ENCODE measurements at places on chromosomes 7 and 10. TPM values are rescaled to one million over a fixed set of nuclear protein-coding genes. Genes with fewer than 3 reads are reported as not detected.

LRRTM3 gene
- not detected for total RNA-seq

TMEM72 gene
- not detected for total RNA-seq

GRCh38 chr7:68559518-68559917 is 1038.8 kb upstream of the AUTS2 start:
- no peak for DNase-seq

DNA sequence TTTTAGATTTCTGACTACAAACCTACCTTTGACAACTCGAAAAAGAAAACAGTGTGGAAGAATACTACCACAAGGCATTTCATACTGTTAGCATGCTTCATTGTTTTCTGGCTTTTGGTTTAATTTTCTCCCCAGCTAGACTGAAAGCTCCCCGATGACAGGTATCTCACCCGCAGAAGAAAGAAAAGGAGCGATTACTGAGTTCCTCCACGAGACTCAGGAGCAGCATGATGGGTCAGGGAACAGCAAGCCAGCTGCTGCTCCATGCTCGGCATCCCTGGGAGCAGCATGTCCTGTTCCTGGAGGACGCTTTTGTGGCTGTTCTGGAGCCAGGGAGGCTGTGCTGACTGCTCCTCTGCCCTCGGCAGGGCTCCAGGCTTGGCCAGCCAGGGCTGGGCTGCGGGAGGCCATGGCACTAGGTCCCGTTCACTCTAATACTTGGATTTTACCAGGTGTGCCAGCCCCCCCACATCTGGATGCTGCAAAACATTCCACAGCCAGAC is 133.4 kb downstream of the PRKAG2 start:
- DNase-seq: no peak

- peak; percentile 13 for DNase-seq
These were observed 112.9 kb upstream of the SP4 start for GRCh38 chr7:21314954-21315353.

- DNase-seq: peak; percentile 77
These were observed 77.8 kb downstream of the ATAD1 start for GRCh38 chr10:87740254-87740655.

DNA sequence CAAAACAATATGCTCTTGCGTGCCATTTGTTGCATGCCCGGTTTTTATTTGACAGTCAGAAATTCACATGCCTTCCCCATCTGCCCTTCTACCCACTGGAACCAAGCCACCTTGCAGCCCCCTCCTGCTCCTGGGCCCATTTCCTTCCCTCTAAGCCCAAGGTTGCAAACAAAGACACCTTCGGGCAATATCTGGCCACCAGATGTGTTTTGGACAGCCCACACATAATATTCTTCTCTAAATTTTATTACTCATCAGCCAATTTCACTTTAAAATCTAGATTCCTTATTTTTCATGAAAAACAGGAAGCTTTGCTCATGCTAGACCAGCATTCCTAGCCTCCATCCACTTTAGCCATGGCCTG is 18.2 kb upstream of the C10orf105 start:
- DNase-seq: no peak

GRCh38 chr10:101137271-101137670 is 6.2 kb downstream of the TLX1 start:
- no peak for DNase-seq

- no peak for DNase-seq
These were observed 905.5 kb downstream of the CNTNAP2 start for GRCh38 chr7:147022056-147022455.

- DNase-seq: no peak
These were observed 188.0 kb downstream of the KCND2 start for GRCh38 chr7:120460949-120461348.

GRCh38 chr7:140922741-140923345 is 1.9 kb downstream of the BRAF start:
- no peak for DNase-seq

DNA sequence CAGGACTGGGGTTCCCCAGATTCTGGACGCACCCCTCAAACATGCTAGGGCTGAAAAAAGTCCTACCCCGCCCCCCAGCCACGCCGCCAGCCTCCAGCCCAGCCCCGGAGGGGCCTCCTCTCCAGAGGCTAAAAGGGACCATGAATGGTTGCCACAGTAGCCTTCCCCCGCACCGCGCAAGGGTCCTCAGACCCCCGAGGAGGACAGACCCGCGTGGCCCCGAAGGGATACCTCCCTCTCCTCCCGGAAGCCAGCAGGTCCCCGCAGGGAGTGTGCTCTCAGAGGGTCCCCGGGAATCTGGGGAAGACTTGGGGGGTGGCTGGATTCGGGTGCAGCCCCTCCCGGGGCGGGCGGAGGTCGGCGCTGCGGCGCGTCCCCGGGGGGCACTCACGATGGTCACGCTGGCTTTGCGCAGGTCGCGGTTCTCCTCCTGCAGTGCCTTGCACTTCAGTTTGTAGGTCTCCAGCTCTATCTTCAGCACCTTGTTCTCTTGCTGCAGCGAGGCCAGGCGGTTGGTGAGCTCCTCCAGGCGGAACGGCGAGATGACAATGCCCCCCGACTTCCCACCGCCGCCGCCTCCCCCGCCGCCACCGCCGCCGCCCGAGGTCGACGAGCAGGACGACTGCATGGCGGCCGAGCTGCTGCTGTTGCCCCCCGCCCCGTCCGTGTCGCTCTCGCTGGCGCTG is 482 bp downstream of the CCDC6 start:
- no peak for DNase-seq

- DNase-seq: no peak
These were observed 163.6 kb downstream of the DOCK4 start for GRCh38 chr7:112042631-112043030.

All from foreskin keratinocyte (primary cell).